ENCODE measurements at places on chromosomes 3 and 15. TPM values are rescaled to one million over a fixed set of nuclear protein-coding genes. Genes with fewer than 3 reads are reported as not detected.

Gene STRC
- total RNA-seq: not detected

Gene OR4M2
- not detected for total RNA-seq

Gene KCNMB3
- total RNA-seq: 0.72 TPM

DNA sequence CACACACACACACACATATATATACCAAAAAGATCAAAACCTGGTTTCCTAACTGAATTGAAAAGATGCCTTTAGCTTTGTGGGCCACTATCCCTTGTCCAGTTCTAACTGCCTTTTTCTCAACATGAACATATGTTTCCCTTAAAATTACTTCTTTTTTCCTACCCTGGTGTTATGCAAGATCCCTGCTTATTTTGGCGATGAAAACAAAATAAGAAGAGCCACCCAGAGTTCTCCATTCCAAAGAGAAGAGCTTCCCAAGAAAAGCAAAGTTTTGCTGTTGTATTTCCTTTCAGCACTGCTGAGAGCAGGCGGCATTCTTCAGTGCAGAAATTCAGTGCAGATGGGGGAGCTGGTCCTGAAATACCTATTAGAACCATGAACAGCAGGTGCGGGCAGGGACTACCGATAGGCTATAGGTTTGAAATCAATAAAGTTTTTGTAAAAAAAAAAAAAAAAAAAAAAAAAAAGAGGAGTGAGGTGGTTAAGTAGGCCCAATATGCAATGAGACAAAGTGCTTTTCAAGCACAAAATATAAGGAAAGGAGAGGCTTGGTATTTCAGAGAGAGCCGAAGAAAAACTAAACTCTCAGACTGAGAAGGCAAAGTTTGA is 238.0 kb downstream of the FOXP1 start:
- peak; percentile 29 for DNase-seq

- DNase-seq: no peak
Observed at GRCh38 chr15:80395616-80396015, 8.6 kb upstream of the ARNT2 start.

DNA sequence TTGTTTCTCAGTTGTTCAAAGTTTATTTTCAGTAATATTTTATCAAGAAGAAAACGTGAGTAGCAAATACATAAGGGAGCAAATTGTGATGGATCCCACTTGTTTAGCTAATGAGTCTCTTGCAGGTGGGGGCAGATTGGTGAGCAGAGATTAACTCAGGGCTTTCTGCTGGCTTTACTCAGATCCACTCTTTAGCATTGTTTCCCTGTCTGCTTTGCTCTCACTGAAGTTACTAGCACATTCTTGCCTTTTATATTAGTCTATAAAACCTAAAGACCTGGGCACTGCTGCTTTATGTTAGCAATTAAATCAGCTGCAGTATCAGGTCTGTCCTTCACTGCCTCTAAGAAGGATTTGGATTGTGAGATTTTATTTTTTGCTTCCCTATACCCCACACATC is 71.5 kb downstream of the STAC start:
- no peak for DNase-seq

DNA sequence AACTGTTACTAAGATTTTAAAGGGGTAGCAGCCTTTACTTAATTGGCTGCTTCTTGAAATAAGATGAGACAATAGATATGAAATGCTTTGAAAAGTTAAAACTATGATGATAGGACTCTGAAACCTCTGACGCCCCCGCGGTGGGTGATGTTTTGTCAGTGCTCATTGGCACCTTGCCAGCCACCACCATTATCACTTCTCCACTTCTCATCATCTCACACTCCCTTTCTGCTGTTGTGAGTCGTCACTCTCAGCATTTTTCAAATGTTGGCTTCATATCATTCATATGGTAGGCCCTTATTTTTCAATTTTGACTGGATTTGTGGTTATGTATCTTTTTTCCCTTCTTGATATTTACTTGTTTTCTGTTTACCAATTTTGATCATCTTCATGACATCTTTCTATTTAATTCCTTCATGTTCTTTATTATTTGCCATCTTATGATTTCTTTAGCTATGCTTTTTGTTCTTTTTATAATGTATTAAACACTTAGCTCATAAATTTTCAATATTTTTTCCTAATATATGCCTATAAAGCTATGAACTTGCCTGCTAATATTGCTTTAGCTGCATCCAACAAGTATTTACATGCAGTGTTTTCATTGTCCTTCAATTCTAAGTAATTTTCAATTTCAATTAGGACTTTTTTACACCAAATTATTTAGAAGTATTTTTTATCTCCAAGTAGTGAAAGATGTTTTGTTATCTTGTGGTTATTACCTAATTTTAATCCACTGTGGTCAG is 30.3 kb upstream of the SKOR1 start:
- no peak for DNase-seq

- no peak for DNase-seq
Observed at GRCh38 chr3:43061101-43061895, 44.6 kb downstream of the POMGNT2 start.

- peak; percentile 21 for DNase-seq
Observed at GRCh38 chr15:58229297-58229768, 91.2 kb downstream of the AQP9 start.

- no peak for DNase-seq
Observed at GRCh38 chr3:1723726-1724125, 374.9 kb upstream of the CNTN4 start.

DNA sequence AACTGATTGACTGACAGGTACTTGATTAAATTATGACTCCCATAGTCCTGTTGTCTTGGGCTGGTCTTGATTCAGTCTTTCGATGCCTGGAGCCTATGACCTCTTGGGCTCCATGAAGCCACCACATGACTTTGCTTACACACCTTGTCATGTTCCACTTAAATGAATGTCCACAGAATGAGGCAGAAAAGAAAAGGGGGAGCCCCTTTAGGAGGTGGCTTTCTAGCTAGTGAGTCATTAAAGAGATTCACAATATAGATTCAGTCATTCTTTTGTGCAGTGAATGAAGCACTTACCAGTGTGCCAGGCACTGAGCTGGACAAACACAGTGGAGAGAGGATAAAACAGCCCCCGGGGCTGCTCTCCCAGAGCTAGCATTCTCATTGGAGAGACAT is 17.1 kb downstream of the VIPR1 start:
- no peak for DNase-seq

DNA sequence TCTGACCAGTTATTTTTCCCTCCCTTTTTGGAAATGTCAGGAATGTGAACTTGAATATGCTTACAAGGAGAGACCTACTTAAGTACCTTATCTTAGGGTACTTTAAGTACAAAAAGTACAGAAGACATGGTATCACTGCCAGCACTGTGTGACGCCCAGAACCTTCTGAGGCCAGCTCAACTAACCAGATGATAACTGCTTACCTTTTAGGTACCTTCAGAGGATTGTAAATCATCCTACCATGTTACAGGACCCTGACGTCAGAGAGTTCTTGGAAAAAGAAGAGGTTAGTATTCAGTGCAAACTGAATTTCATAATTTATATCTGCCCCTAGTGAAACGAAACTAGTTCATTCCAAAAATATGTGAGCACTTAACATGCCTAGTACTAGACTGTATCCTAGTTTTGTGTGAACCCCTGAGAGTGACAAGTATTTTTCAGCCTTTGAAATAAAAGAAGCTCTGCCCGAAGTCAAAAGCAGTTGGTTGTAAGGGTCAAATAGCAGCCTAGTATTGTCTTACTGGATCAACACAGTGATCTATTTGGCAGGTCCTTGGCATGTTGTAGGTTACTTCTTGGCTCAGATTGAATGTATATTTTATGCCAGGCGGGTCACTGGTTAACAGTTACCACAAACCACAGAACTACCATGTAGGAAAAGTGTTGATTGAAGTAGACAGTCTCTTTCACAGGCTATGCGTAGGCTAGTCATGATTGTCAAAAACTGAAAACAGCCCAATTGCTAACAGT is 23.8 kb upstream of the SNX22 start:
- DNase-seq: no peak

DNA sequence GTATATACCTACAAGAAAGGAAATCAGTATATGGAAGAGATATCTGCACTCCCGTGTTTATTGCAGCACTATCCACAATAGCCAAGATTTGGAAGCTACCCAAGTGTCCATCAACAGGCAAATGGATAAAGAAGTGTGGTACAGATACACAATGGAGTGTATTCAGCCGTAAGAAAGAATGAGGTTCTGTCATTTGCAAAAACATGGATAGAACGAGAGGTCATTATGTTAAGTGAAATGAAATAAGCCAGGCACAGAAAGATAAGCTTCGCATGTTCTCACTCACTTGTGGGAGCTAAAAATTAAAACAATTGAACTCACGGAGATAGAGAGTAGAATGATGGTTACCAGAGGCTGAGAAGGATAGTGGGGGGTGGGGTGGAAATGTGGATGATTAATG is 53.1 kb downstream of the FAM81A start:
- DNase-seq: no peak

Gene CEMIP
- 51.9 TPM for total RNA-seq

Measured in IMR-90 (cell line).